ENCODE measurements at places on chromosomes 12 and 14.

GRCh38 chr12:6337958-6338433 lies 3.9 kb downstream of the TNFRSF1A start:
- DNase-seq, result no peak

GRCh38 chr14:96754162-96754844 lies 42.9 kb upstream of the VRK1 start:
- DNase-seq, result no peak

- DNase-seq, result peak; percentile 98
These were observed 25.1 kb upstream of the CDK17 start for GRCh38 chr12:96425321-96425720.

DNA sequence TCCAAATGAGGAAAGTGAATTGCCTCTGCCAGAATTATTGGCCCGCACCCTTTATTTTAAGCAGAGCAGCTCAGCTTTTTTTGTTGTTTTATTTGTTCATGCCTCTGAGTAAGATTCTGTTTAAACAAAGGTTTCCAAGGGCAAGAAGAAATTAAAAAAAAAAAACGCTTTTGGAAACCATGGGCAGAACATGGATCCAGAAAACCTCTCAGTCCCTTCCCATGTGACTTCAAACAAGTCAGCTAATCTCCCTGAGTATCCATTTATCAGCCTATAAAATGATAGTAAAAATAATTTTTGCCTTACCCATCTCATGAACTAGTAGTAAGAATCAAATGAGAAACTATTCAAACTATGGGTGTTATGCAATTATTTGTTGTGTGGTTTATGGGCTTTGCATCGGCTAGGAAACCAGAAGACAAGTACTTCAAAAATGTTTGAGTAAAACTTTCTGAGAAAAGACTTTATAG lies 27.6 kb downstream of the KITLG start:
- DNase-seq, result peak; percentile 67

DNA sequence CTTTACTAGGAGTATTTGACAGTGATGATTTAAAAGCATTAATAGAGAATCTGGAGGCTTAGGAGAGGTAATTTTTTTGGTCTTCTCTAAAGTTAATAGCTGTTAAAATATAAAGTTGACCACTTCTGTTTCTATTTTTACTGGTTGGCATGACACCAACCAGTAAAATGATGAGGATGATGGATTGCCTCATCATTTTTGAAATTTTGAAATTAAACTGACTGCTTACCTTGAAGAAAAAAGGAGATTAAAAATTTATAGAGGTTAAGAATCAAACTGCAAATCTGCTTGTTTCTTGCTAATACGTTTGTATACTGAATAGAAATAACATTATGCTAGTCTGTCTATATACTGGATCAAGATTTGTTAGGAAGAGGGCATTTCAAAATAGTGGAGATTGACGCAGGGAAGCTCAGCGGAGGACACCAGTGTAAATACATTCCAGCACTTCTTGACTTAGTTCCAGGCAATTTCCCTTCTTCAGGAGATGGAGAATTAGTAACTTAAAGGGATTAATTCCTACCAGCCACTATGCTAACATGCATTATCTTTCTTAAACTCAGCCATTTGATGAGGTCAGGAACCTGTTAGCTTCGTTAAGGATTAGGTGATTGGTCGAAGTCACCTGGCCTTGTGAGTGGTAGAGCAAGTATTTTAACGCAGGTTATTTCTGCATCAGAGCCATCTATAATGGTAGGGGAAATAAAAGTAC lies 3.6 kb downstream of the EID3 start:
- DNase-seq, result no peak

DNA sequence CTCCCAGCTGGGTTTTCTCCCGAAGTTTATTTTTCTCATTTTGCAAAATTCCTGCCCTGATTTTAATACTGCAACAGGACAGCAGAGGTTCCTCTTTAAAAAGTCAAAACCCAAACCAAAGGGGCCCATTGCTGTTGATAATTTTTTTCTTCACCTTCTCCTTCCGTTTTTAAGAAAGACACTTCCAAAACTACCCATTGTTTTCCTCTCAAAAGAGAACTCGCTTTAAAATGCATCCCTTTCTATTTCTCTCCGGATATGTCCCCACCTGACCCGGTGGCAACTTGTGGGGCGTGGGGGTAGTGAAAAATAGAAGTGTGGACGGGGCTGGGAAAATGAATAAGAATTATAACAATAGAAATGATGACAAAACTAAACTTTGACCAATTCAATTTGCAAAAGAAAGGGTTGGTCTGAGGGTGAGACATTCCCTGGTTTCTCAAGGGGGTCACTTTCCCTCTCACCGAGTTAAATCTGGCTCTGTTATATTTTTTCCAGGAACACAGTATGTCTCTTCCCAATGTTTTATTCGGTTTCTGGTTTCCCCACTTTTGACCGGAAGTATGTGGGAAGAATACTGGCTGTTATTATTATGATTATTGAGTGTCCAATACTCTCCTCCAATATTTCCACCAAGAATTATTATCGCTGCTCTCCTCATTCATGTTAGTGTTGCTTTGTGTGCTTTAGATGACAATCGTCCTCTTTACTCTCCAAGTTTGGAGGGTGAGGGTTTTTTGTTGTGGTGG lies 4.1 kb upstream of the TBX5 start:
- no peak for DNase-seq

- DNase-seq, result no peak
These were observed 49.7 kb downstream of the C14orf132 start for GRCh38 chr14:96088911-96089310.

- DNase-seq, result no peak
These were observed 43.9 kb upstream of the PCED1B start for GRCh38 chr12:47035484-47035883.

GRCh38 chr14:65926935-65927700 lies 514.6 kb downstream of the FUT8 start:
- DNase-seq, result no peak

DNA sequence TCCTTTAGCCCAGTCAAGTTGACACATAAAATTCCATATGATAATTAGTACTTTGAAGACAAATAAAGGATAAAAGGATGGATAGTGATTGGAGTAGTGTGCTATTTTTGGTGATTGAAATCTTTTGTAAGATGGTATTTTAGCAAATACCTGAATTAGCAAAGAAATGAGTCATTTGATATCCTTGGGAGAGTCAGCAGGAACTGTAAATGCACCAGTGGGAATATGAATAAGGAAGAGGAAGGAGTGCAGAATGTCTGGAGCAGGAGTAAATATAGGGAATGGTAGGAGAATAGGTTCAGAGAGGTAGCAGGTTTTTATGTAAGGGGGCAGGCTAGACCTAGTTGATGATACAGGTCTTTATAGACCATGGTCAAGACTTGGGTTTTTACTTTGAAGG lies 75.0 kb downstream of the TRMT5 start:
- DNase-seq, result no peak

DNA sequence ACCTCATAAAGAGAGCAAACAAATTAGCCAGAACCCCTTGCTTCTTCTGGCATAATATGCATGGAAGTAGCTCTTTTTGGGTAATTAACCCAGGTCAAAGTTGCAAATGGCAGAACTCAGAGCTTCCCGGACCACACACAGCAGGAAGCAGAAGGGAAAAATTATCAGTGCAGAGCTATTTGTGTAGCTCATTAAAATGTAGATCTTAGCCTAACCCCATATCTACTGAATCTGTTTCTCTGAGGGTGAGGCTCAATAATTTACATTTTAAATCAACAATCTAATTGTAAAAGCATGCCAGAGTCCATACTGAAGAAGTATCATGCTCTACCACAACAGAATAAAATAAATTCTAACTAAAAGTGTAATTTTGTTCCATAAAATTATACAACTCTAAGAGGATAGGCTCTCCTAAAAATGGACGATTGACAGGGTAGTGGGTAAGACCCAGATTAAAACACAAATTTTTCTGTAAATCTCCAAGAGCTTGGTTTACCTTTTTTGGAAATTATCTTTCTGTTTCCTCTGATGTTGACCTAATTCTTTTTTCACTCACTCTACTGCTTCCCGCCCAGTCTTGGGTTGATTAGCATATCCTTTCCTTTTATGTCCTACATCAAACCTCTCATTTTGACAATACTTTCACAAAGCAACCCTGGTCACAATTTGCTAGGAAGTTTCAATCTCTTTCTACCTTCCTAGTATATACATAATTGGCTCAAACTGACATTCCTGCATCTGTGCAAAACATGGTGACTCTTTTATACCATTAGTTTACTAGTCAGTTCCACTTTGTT lies 213.3 kb upstream of the SLC16A7 start:
- no peak for DNase-seq

GRCh38 chr12:122876731-122877130 lies 19.2 kb downstream of the VPS37B start:
- no peak for DNase-seq

GRCh38 chr12:25864306-25865276 lies 93.9 kb upstream of the RASSF8 start:
- DNase-seq, result no peak

DNA sequence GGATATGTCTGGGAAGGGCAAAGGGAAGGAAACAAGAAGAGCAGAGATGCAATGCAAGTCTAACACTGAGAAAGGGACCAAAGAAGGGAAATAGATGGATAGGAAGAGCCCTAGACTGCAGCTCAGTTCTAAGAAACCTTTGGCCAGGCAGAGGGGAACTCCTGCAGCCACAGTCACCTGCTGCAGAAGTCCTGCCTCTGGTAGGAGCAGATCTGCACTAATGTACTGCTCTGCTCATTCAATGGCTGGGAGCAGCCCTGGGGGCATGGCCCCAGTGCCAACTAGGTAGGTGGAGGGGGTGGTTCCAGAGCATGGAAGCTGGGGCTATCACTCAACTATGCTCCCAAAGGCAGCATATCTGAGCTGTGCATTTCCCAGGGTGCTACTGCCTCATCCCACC lies 388.9 kb downstream of the PCNX1 start:
- no peak for DNase-seq

GRCh38 chr12:118330421-118331018 lies 42.2 kb downstream of the TAOK3 start:
- DNase-seq, result peak; percentile 25

DNA sequence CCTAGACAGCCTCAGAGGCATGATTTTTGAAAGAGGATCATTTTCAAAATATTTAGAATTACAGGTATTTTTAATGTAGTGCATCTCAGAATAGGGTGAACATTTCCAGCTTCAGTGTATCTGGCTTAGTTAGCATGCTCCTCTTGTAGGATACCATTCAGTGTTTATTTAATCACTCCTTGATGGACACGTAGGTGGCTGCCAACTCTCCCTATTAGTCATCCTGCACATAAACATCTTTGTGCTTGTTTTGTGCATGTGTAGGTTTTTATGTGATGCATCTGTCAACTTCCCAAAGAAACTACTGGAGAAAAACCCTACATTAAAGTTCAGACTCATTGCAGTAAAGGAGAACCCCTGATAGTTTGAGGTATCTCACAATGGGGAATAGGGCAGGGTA lies 52.5 kb upstream of the RBM19 start:
- no peak for DNase-seq

- no peak for DNase-seq
These were observed 266.0 kb downstream of the FBXL14 start for GRCh38 chr12:1328391-1328790.

DNA sequence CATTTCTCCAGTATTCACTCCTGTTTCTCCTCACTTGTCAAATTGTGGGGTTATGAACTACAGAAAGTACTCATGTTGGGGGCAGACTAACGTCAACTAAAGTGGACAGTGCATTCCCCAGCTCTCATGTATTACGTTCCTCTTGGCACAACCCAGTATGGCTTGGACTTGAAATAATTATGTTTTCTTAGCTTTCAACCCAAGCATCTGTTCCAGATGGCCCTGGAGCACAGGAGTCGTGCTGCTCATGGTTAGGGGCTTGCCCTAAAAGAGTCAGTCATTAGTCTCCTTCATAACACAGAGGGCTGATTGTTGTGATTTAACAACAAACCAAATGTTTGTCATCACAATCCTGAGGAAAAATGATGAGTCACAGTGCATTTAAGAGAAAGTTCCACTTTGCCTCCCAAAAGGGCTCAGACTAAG lies 154.4 kb downstream of the RPAP3 start:
- no peak for DNase-seq

DNA sequence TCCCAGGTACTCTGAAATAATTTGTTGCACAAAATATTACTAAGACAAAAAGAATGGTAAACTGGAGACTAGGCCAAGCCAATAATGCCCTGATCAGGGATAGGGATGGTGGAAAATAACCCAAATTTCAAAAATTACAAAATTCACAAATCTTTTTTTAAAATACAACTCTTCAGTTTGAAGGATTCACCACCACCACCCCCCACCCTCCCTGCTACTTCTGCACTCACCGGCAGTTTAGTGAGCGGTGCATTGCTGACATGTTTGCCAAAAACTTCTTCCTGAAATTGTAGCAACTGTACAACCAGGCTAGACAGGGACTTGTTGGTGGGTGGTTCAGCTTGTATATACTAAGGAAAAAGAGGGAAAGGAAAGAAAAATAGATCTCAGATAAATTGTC lies 2.3 kb downstream of the SMARCC2 start:
- no peak for DNase-seq

DNA sequence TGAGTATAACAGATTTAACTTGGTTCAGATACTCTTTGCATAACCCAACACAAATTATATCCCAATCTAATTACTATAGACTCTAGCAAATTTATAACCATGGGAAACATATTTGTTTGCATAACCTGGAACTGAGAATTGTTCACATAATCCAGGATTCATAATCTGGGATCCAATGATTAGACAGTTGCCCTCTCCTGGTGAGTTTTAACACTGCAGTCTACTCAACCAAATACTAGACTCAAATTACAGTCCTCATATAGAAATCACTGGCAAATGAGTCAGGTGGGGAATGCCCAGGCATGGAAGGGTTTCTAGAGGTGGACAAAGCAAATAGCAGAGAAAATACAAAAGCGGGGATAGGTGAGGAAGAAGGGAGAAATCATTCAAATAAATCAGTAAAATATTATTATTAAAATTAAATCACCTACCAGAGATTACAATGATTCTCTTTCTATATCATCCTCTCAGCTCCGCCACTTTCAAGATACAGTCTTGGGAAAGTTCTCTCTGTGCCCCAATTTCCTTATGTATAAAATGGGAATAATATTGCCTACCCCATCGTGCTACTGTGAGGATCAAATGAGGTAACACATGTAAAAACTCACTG lies 9.4 kb downstream of the GCH1 start:
- no peak for DNase-seq

DNA sequence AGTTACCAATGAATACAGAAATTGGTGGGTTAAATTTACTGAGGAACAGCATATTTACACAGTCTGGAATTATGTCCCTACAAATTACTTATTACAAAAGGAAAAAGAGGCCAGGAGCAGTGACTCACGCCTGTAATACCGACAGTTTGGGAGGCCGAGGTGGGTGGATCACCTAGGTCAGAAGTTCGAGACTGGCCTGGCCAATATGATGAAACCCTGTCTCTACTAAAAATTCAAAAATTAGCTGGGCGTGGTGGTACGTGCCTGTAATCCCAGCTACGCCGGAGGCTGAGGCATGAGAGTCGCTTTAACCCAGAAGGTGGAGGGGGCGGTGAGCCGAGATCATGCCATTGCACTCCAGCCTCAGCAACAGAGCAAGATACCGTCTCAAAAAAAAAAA lies 52.6 kb downstream of the HECTD1 start:
- no peak for DNase-seq
